ENCODE measurements at places on chromosomes 3 and 15. TPM values are rescaled to one million over a fixed set of nuclear protein-coding genes. Genes with fewer than 3 reads are reported as not detected.

Gene TEX9
- total RNA-seq, result 12.7 TPM

Gene CMTM7
- 10.0 TPM for total RNA-seq

Gene ZNF280D
- total RNA-seq, result 51.9 TPM

Gene WHAMM
- 8.0 TPM for total RNA-seq

Gene SPSB4
- not detected for total RNA-seq

Gene TGM5
- total RNA-seq, result not detected

Gene GOLGA6L1
- total RNA-seq, result not detected

Gene SLC51B
- total RNA-seq, result not detected

Gene GABRB3
- total RNA-seq, result under 0.01 TPM

Gene CHRD
- total RNA-seq, result 0.29 TPM

Gene GOLGA8G
- total RNA-seq, result not detected

Gene TNFSF10
- total RNA-seq, result 3.5 TPM

Data from osteoblast (primary cell).